ENCODE measurements at places on chromosomes 4 and X.
A peak's percentile ranks its signal among the peaks of the same experiment; 100 is the strongest.

DNA sequence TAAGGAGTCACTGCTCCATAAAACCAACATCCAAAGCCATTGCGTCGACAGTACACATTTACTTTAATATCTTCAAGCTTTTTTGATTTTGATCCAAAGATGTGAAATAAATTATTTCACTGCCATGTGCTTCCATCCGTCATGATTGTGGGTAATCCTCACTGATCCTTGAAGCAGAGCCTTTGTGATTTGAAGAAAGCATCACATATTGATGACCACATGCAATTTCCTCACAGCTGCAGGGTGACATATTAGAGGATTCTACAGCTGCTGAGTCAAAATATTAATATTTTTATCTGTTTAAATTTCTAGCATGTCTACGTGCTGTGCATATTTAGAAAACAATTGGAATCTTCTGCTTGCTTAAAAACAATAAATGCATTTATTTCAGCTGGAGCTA is 196.8 kb upstream of the ANXA3 start:
- no peak for DNase-seq

DNA sequence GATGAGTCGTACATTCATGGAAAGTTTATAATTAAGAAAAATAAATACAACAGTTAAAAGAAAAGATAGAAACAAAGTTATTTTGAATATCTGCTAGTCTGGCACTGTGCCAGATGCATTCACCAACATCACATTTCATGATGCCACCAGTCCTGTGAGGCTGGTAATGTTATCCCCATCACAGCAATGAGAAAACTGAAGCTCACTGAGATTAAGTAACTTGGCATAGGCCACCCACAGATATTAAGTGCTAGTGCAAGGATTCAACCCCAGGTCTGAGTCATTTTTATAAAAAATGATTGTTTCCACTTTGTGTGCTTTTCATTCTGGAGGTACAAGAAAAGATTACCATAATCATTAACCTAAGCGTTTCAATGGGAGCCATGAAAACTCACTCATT is 65.0 kb upstream of the IL15 start:
- peak; percentile 63 for DNase-seq

- no peak for DNase-seq
Observed at GRCh38 chr4:4408576-4409335, 21.9 kb downstream of the NSG1 start.

DNA sequence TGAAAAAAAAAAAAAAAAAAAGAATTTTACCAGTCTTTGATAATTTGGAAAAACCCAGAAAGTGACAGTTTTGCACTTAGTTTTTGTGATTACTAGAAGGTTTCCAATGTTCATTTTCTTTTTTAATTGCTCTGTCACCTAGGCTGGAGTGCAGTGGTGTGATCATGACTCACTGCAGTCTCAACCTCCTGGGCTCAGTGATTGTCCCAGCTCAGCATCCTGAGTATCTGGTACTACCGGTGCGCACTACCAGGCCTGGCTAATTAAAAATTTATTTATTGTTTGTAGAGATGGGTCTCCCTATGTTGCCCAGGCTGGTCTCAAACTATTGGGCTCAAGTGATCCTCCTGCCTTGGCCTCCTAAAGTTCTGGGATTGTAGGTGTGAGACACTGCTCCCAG is 3.3 kb downstream of the NUDT9 start:
- peak; percentile 4 for DNase-seq

GRCh38 chr4:164058776-164059445 is 564.4 kb downstream of the TMA16 start:
- DNase-seq: no peak

GRCh38 chr4:112277220-112277619 is 8.5 kb downstream of the TIFA start:
- DNase-seq: no peak

DNA sequence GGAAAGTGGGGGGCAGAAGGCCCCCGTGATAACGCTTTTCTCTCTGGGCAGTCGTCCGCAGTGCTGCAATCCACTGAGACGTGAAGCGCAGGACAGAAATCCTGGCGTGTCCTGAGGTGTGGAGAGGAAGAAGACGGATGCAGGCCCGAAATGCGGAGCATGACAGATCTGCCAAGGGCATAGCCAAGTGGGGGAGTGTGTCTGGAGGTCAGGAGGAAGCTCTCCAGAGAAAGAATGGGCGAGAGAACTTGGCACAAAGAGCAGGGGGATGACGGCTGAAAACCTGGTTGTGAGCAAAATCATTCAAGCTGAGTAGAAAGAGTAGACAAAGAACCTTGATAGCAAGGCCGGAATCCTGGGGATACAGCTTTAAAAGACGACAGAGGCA is 23.7 kb upstream of the HELT start:
- no peak for DNase-seq

Data from foreskin fibroblast (primary cell).